ENCODE measurements at places on chromosomes 6 and 20.
A peak's percentile ranks its signal among the peaks of the same experiment; 100 is the strongest.

DNA sequence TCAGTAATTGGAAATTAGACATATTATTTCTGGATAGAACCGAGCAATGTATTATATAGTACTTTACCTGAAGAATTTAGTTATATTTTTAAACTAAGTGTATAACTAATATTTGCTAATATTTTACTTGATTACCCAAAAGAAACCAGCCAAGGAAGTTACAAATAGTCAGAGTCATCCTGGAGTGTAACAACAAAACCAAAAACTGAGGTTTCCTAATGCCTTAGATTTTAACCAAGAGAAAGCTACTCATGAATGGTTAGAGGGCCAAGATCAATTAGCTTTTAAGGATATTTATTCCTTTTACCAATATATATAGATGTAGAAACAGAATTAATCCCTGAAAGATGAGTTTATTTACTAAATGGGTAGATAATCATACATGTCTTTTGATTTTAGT lies 26.0 kb downstream of the TAB2 start:
- no peak for DNase-seq

DNA sequence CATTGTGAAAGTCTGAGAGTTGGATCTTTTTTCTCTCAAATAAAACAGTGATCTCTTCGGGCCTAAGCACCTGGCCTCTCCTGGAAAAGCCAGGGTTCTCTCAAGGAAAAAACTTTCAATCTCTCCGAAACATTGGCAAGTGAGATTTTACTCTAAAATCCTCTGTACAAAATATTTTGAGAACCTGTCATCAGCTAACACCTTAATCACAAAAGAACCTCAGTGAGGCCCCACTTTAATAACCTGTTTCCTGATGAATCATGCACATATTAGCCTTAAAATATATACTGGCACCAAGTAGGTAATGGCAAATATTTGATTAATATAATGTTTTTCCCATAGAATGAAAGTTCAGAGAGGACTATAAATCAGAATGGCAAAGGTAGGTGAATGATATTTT lies 177.9 kb downstream of the FRK start:
- no peak for DNase-seq

GRCh38 chr20:15834857-15835256 lies 738.4 kb downstream of the KIF16B start:
- no peak for DNase-seq

DNA sequence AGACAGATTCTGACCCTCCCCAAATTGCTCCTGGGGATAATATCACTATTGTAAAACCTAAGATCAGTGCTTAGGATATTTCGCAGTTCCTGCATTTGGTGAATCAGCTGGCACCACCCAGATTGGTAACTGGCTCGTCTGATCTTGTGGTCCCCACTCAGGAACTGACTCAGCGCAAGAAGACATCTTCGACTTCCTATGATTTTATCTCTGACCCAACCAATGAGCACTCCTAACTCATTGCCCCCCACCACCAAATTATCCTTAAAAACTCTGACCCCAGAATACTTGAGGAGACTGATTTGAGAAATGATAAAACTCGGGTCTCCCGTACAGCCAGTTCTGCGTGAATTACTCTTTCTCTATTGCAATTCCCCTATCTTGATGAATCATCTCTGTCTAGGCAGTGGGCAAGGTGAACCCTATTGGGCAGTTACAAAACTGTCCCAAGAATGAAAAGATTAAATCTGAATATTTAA lies 55.7 kb upstream of the PRND start:
- DNase-seq: no peak

DNA sequence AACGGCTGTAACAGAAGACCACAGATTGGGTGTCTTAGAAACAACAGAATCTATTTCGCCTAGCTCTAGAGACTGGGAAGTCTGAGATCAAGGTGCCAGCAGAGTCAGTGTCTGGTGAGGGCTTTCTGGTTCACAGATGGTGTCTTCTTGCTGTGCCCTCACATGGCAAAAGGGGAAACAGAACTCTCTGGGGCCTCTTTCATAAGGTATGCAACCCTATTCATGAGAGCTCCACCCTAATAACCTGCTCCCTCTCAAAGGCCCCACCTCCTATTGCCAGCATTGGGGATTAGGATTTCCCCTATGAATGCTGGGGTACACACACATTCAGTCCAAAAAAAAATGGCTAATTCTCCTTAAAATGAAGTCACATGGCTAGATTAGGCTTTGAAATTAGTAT lies 10.0 kb downstream of the TXNDC5 start:
- DNase-seq: no peak

DNA sequence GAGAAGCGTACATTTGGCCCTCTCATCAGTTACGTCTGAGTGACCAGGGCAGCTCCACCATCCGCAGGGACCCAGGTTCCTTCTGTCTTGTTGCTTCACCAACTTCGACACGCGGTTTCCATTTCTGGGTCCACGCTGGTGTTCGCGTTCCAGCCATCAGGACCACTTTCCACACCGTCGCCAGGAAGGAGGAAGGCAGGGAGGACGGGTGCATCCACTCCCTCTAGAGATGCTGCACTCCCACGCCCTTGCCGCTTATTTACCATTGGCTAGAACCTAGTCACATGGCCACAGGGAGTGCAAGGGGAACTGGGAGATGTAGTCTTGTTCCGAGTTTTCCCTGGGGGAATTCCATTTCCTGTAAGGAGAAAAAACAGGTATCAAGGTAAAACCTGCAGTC lies 33.2 kb upstream of the SNX9 start:
- peak; percentile 57 for DNase-seq

DNA sequence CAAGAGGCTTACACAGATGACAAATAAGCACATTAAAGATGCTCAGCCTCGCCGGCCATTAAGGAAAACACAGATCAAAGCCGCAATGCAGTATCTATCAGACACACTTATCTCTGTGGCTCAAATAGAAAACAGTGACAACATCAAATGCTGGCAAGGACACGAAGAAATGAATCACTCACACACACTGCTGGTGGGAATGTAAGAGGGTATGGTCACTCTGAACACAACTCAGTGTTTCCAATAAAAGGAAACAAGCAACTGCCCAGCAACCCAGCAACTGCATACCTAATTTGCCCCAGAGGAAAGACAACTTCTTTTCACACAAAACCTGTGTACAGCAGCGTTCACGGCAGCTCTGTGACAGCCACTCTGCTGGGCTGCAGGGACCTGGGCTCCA lies 155.8 kb downstream of the WDR27 start:
- DNase-seq: no peak

- peak; percentile 60 for DNase-seq
Observed at GRCh38 chr6:87139236-87139635, 16.1 kb upstream of the ZNF292 start.

GRCh38 chr20:41052742-41053419 lies 24.3 kb downstream of the TOP1 start:
- no peak for DNase-seq

- no peak for DNase-seq
Observed at GRCh38 chr20:37415118-37416085, 69.5 kb downstream of the SRC start.

GRCh38 chr6:53199156-53199555 lies 50.5 kb upstream of the GCM1 start:
- DNase-seq: no peak

- no peak for DNase-seq
Observed at GRCh38 chr6:93468291-93468690, 48.9 kb upstream of the EPHA7 start.

DNA sequence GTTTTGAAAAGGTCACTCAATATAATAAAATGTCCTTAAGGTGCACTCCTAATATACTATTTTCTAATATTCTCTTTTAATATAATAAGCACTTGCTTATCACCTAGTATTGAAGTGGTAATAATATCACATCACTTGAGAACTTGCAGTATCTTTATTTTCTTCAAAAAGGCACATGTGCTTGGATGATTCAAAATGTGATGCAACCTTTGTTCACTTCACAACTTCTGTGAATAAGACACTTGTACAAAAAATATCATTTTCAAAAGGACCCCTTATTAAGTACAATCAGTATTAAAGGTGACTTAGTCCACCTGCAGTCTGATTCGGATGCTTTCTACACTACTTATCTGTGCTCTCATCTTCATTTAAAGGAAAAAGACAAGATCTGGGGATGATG lies 3.4 kb downstream of the PRELID3B start:
- no peak for DNase-seq

DNA sequence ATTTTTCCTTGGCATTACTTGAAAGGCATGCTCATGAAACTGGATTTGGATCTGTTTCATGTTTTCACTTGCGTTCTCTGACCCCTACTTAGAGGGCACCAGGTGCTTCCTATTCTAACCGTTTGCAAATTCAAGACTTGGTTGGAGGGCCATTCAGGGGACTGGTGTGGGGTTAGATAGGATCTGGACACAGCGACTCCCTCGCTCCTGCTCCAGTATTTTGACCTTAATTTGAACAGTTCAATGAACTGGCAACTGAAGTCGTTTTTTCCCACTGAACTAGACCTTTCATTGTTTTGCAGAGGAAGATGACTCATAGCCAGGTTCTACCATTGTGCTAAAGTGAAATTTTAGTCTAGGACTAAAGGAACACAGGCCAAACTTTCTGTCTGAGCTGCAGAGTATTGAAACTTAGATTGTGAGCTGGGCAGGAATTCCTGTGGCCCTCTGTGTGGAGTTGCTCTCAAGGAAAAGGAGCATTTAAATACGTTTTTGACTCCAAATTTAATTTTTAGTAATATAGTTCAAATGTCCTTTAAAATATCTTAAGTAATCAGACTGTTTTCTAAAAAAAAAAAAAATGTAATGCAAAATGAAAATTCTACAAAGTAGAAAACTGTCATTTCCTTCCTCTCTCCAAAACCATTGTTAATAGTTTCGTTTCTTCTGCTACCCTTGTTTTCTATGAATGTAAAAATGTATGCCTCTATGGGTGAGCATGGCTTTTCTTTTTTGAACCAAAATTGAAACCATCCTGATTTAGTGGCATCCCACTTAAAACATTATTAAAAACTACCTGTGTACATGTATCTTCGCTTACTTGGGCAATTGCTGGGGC lies 64.8 kb downstream of the UTRN start:
- DNase-seq: no peak

DNA sequence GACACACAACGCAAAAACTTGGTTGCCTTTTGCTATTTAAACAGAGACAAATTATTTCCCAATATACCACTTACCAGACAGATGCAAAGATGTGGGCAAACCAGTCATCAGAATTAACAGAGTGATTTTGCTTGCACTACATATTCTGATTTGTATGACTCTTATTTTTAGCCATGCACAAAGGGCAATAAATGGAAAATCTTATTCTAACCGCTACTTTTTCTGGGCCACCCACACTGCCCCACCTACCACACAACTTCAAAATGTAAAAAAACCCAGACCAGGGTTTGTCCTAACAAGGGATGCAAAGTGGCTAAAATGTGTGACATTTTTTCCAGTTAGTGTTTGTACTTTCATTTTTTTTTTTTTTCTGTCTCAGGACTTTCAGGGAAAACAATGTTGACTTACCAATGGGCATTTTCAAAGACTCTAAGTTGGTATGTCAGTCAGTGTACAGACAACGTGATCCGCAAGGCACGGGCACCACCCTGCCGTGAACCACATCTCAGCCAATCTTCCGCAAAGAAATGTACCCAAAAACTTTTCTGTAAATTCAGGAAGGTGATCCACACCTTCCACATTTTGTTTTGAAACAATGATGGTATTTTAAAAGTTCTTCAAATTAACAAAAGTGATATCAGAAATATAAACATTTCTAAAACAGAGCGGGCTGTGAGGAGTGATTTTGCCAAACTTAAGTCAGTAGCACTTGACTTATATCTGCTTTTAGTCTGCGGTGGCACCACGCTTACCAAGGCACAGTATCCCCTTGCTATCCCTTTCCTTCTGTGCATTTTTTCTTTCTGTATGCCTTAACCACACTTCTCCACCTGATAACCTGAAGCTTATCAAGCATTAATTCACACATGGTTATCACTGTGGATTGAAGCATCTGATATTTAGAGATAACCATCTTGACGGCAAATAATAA lies 185.6 kb downstream of the GJA10 start:
- DNase-seq: no peak

- DNase-seq: no peak
Observed at GRCh38 chr6:27743787-27744186, 168.4 kb downstream of the OR2B2 start.

- no peak for DNase-seq
Observed at GRCh38 chr6:117174835-117175360, 90.5 kb upstream of the VGLL2 start.

DNA sequence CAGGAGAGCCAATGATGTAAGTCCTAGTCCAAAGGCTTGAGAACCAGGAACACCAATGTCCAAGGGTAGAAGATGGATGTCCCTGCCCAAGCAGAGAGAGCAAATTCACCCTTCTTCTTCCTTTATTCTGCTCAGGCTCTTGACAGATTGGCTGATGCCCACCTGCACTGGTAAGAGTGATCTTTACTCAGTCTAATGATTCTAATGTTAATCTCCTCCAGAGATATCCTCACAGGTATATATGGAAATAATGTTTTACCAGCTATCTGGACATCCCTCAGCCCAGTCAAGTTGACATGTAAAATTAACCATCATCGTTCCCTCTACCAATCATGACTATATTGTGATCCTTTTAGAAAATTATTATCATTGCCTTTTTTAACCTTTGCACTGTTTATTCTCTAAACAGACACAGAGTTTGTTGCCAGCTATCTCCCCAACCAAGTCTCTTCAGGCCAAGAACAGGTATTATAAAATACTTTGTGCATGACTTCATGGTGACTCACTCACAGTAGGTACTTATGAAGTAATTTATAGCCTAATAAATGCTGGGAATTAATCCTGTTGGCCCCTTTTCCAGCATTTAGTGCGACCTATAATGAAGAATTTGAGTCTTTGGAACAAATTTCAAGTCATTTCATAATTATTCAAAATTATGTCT lies 26.2 kb upstream of the TSHZ2 start:
- no peak for DNase-seq

DNA sequence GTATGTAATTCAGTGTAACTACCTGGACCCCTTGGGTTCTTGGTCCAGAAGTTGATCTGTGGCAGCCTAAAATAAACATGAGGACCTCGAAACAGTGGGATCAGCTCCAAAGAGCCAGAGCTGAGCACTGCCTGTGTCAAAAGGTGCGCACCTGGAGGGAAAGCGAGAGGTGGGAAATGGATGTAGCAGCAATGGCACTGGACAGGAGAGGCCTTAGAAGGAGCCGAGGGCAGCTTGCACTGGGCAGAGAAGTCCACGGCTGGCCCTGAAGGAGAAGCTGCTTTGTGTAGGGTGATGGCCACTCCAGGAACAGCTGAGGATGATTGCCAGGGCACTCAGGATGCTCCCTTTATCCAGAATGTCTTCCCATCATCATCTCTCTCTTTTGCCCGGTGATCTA lies 213.9 kb upstream of the SNX9 start:
- DNase-seq: no peak

DNA sequence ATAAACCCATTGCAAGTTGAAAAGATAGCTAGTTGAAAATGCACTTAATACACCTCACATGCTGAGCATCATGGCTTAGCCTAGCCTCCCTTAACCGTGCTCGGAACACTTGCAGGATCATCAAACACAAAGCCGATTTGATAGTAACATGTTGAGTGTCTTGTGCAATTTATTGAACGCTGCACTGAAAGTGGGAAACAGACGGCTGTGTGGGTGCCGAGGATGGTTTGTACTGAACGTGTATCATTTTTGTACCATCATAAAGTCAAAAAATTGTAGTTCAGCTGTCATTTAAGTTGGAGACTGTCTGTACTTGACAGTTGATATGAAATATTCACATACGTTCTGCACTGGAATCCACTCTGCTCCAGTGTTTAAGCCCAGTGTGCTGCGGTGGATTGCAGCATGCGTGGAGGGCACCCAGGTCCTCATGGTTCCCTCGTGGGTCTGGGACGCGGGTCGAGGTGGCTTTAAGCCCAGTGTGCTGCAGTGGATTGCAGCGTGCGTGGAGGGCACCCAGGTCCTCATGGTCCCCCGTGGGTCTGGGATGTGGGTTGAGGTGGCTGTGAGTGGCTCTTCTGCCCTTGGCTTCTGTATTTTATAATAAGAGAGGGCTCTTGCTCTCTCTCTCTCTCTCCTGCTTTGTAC lies 77.0 kb downstream of the CDH4 start:
- DNase-seq: no peak

Data from Caco-2 (cell line).